Transverse colon (tissue), 4 donors: ENCODE measurements at places on chromosomes 6 and 20. TPM values are rescaled to one million over a fixed set of nuclear protein-coding genes. Genes with fewer than 3 reads are reported as not detected.

ZBP1 gene
- 4.4 TPM for total RNA-seq

PTCHD4 gene
- 0.75 TPM for total RNA-seq

DNA sequence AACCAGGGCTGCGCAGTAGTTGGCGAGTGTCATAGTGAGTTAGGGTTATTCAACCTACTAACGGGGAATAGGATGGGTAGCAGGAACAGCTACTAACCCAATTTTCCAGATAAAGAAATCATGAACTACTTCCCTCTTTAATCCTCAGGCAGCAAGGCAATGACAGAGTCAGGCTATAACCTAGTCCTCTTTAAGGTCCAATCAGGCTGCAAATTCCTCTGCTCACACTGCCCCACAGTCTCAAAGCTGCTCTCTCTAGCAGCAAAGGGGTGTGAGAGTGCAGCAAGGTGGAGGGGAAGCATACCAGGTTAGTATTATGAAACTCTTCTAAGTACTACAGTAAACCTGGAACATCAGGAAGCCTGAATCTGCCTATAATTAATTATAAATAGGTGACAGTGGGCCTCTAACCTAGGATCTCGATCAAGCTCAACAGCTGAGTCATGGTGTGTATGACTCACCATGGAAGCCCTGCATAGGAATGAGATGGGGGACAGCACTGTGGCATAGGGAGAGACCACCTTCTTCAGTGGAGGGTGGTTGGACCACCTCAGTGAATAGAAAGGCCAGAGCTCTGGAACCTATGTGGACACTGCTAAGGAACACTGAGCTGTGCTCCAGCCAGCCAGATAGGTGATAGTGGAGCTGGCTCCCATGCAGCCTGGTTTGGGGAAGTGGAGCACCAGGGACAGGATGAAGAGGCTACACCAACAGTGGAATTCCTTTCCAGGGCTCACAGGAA is 7.9 kb downstream of the PEX6 start:
- no peak for DNase-seq
- no peak overlapping the region for H3K27ac ChIP-seq
- peaks cover 4% of the 10 kb centered on the region for H3K36me3 ChIP-seq
- H3K4me1 ChIP-seq, result no peaks in the 10 kb centered on the region
- H3K4me3 ChIP-seq, result no peak overlapping the region

DNA sequence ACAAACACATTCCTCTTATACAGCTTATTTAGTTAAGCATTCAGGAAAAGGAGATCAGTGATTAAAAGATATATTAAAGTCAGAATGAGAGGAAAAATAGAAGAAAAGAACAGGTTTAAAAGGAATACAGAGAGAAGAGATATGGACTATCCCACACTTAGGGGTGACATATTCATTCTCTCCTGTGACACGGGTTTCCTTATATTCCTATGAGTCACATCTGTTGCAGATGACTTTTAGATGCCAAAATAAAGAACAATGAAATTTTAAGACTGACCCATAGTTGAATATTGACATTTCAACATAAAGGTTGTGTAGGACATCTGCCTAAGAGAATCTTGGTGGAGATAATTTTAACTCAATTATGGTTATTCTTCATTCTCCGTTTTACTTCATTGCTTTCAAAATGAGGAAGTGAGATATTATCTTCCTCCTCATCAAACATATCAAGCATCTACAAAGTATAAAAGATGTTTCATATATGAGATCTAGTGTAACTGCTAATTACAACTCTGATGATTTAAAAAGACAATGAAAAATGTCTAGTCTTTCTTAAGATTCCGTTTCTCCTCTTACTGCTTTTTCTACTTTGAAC is 1336.7 kb upstream of the CITED2 start:
- no peaks in the 10 kb centered on the region for H3K4me1 ChIP-seq
- H3K4me3 ChIP-seq, result no peak overlapping the region
- H3K27me3 ChIP-seq, result no peaks in the 10 kb centered on the region
- no peaks in the 10 kb centered on the region for H3K36me3 ChIP-seq

DNA sequence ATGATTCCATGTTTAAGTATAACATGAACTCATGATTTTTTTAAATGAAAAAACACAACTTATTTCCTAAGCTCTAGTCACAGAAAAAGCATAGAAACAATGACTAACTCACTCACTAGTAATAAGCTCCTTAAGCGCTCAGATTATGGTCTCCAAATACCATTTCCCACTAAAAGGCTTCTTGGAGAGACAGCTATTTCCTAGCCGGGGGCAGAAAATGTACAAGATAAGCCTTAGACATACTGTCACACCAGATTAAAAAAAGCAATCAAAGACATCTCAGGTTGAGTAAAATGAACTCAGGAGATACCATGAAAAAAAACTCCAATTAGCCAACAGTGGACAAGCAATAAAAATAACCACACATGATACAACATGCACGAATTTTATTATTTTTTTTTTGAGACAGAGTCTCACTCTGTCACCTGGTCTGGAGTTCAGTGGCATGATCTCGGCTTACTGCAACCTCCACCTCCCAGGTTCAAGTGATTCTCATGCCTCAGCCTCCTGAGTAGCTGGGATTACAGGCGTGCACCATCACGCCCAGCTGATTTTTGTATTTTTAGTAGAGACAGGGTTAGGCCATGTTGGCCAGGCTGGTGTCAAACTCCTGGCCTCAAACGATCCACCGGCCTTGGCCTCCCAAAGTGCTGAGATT is 14.9 kb downstream of the SRPK1 start:
- no peak overlapping the region for H3K4me3 ChIP-seq
- H3K4me1 ChIP-seq, result no peaks in the 10 kb centered on the region
- no peak for DNase-seq
- no peaks in the 10 kb centered on the region for H3K27me3 ChIP-seq
- H3K36me3 ChIP-seq, result no peaks in the 10 kb centered on the region

DNA sequence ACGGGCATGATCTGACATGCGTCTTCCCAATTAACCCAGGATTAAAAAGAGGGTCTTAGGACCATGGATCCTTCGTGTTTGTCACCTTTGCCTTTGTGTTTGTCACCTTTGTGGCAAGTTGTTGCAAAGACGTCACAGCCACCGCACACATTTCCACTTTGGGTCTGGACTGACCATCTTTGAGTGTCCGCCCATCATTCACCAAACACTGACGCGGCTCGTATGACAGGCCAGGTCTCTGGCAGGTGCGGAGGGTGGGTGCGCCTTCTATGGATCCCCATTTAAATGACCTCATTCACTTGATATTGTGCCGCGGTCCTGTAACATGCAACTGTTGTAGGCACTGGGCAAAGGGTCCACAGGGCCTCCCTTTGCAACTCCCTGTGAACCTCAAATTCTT is 404.1 kb downstream of the TAF4 start:
- H3K4me3 ChIP-seq, result no peak overlapping the region
- no peaks in the 10 kb centered on the region for H3K27me3 ChIP-seq
- DNase-seq, result no peak
- no peak overlapping the region for H3K27ac ChIP-seq
- no peaks in the 10 kb centered on the region for H3K4me1 ChIP-seq

DNA sequence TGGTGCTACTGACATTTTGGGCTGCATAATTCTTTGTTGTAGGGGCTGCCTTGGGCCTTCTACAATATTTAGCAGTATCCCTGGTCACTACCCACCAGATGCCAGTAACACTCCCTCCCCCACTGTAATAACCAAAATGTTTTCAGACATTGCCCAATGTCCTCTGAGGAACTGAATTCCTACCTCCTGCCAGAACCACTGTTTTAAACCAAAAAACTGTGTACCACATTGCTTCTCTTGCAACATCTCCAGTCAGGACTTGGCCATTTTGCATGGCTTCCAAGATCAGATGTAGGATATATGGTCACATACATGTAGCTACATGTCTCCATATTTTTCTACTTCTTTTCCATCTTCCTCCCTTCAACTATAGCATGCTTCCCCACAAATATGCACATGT is 97.4 kb upstream of the IFNGR1 start:
- no peak overlapping the region for H3K4me3 ChIP-seq
- no peak for DNase-seq
- H3K36me3 ChIP-seq, result no peaks in the 10 kb centered on the region

GRCh38 chr20:43658069-43658722 is 8.7 kb upstream of the MYBL2 start:
- H3K27me3 ChIP-seq, result no peaks in the 10 kb centered on the region
- no peak for DNase-seq
